ENCODE measurements at places on chromosomes 7 and 10. TPM values are rescaled to one million over a fixed set of nuclear protein-coding genes. Genes with fewer than 3 reads are reported as not detected.

DNA sequence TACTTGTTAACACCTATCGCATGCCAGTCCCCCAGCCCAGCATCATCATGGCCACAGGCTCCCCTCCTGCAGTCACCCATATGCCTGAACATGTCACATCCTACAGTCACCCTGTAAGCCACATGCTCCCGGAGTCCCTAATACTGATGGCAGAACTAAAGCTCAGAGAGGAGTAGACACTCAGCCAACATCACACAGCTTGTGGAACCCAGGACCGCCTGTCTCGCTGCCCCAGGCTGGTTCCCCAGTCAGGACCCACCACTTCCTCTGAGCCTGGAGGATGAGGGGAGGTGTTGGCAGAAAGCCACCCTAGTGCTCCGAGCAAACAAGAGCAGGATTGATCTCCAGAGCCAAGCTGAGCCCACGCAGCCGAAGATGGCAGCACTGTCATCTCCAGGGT lies 85.0 kb upstream of the MYL10 start:
- DNase-seq: no peak
- no peaks in the 10 kb centered on the region for H3K4me1 ChIP-seq
- peaks cover 2% of the 10 kb centered on the region for H3K27me3 ChIP-seq
- no peak overlapping the region for H3K27ac ChIP-seq
- no peaks in the 10 kb centered on the region for H3K36me3 ChIP-seq

DNA sequence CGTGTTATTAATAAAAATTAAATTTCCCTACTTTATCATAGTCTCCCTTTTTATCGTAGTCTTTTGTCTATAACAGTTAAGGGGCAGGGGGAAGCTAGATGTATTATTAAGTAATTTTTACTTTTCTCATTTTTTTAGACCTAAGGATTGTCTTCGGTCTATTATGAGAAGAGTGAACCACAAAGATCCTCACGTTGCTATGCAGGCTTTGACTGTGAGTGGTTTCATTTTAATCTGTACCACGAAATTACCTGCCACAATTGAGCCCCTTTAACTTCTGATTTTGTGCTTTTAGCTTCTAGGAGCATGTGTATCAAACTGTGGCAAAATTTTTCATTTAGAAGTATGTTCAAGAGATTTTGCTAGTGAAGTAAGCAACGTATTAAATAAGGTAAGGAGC lies 40.6 kb downstream of the STAM start:
- no peak overlapping the region for H3K27ac ChIP-seq
- H3K27me3 ChIP-seq: no peaks in the 10 kb centered on the region
- no peak for DNase-seq
- H3K4me1 ChIP-seq: no peaks in the 10 kb centered on the region
- peaks cover 6% of the 10 kb centered on the region for H3K36me3 ChIP-seq
- H3K4me3 ChIP-seq: no peak overlapping the region

DNA sequence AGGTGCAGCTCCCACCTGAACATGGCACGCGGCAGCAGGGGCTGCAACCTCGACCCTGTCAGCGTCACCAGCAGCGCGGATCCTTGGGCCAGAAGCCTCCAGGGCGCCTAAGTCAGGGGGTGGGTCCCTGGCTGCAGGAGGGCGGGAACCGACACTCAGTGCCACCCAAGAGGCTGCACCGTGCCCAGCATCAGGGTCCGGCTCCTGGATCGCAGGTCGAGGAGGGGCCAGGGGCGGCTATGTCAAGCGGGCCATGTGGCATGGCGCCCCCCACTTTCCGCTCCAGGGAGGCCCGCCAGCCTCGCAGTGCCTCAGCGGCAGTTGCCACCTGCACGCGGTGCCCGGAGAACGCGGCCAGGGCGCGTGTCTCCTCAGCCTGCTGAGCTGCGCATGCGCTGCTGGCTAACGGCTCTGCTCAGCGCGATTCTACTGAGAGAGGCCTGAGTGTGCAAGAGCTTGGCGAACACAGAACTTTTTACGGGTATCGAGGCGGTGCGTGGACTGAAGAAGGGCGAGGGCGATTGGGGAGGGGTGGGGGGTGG lies at the start of gene ANKRD30A:
Gene ANKRD30A (plus strand): TSS at position 408 of the 542 bp plus-strand sequence. CDS start 190 bp downstream, outside the sequence.
- no peaks in the 10 kb centered on the region for H3K4me1 ChIP-seq
- no peak for DNase-seq
- H3K36me3 ChIP-seq: peaks cover 4% of the 10 kb centered on the region
- H3K27me3 ChIP-seq: no peaks in the 10 kb centered on the region
- H3K27ac ChIP-seq: no peak within 1 kb of the TSS
- no peak within 1 kb of the TSS for H3K4me3 ChIP-seq

DNA sequence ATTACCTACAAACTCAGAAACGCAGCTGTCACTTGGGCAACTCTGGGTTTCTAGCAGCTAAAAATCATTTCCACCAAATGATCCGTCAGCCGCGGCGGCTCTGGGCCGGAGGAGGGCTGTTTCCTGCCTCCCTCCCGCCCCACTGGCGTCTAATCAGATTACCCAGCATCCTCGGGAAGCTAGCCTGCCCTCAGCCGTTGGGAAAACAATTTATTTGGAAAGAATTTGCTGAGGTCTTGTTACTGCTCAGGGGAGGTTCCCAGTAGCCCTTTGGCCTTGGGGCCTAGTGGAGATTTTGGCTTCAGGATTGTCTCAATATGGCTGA lies 65.0 kb upstream of the ADGRA1 start:
- peaks cover 13% of the 10 kb centered on the region for H3K4me1 ChIP-seq
- H3K27ac ChIP-seq: no peak overlapping the region
- H3K27me3 ChIP-seq: peaks cover 33% of the 10 kb centered on the region

GRCh38 chr10:131169146-131169545 lies 142.4 kb downstream of the TCERG1L start:
- H3K4me3 ChIP-seq: no peak overlapping the region
- H3K27me3 ChIP-seq: no peaks in the 10 kb centered on the region
- no peaks in the 10 kb centered on the region for H3K36me3 ChIP-seq
- no peak overlapping the region for H3K27ac ChIP-seq
- DNase-seq: no peak

ADRB1 gene
- total RNA-seq: 0.14 TPM

NEUROG3 gene
- 0.43 TPM for total RNA-seq

Data from neural crest cell (in vitro differentiated cells).